ENCODE measurements at places on chromosomes 12 and 14.

DNA sequence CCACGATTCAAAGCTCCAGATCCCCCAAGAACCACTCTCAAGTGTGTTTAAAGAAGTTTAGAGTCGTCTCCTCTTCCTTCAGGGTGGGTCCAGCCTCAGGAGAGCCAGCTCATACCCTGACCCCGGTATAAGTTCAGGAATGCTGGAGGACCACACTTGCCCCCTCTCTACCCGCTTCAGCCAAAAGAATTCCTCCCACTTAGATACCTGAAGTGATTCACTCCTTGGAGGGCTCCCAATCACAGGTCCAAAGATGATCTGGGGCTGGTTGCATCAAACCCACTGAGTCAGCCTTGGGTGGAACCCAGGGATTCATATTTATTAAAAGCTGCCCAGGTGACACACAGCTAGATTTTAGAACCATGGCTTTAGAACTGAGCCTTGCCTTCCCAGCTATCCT is 133.5 kb upstream of the PARP11 start:
- DNase-seq: no peak

GRCh38 chr12:38588624-38589305 is 272.2 kb downstream of the ALG10B start:
- DNase-seq: no peak

- DNase-seq: no peak
Observed at GRCh38 chr12:47397664-47398281, 308.1 kb downstream of the RPAP3 start.

DNA sequence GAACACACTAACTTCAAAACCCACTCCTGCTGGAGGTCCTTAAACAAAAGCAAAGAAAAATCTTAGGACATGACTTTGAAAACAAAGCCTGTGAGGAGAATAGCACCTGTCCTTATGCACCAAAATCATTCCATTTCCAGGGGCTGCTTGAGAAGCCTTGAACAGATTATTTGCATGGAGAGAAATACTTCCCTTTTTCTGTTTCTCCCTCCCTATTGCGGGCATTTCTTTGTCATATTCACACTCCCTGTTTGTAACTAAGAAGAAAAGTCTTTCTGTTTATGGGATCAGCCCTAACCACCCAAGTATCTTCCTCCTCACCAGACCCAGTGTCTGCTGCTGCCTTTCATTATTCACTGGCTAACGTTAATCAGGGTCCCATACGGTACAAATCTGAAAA is 218.8 kb downstream of the DPF3 start:
- no peak for DNase-seq

DNA sequence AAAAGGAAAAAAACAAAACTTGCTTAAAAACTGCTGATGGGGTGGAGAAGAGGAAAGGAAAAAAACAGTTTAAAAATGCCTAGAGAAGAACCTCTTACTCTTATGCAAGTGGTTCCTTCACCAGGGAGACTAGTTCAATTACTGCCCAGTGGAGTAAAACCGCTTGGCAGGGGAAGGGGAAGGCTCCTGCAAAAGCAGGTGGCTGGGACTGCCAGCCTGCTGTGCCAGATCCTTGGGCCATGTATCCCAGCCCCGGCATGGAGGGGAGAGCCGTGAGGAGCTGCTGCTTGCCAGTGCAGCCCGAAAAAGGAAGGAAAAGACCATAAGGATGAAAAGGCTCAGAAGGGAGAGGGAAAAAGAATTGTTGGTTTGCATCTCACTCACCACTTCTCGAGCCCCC is 123.0 kb downstream of the FSCB start:
- no peak for DNase-seq

GRCh38 chr12:132188916-132189325 is 44.7 kb downstream of the NOC4L start:
- no peak for DNase-seq

DNA sequence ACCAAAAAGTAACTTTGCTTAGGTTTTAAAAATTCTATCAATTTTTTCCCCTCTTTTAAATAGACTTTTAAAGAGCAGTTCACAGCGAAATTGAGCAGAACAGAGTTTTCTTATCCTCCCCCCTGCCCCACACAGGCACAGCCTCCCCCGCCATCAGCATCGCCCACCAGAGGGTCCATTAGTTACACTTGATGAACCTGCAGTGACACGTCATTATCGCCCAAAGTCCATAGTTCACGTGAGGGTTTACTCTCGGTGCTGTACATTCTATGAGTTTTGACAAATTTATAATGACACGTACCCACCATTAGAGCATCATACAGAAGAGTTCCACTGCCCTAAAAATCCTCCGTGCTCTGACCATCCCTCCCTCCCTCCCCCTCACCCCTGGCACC is 58.4 kb downstream of the FZD10 start:
- no peak for DNase-seq

DNA sequence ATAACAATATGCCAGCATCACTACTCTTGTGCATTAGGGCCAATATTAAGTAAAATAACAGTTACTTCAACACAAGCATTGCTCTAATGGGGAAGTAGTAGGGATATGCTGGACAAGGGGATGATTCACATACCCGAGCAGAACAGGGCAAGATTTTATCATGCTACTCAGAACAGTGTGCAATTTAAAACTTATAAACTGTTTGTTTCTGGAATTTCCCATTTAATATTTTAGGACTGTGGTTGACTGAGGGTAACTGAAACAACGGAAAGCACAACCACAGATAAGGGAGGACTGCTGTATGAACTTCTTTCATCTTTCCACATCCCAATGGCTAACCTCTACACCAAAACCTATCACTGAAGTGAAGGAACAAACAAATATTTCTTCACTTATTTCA is 36.8 kb downstream of the SARNP start:
- no peak for DNase-seq
